ENCODE measurements at places on chromosomes 13 and 19. TPM values are rescaled to one million over a fixed set of nuclear protein-coding genes. Genes with fewer than 3 reads are reported as not detected.

KIR2DL1 gene
- not detected for total RNA-seq

- no peak for DNase-seq
Observed at GRCh38 chr13:80618781-80619180, 277.9 kb upstream of the SPRY2 start.

DNA sequence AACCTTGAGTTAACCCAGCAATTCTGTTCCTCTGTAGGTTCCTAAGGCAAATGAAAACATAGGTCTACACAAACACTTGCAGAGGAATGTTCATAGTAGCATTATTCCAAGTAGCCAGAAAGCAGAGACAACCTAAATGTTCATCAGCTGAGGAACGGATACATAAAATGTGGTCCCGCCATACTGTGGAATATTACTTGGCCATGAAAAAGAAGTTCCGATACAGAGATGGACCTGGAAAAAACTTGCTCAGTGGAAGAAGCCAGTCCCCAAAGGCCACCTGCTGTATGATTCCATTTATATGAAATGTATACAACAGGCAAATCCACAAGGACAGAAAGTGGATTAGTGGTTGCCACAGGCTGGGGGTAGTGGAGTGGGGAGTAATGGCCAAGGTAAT, 53.0 kb downstream of the ARHGEF18 start:
- no peak for DNase-seq

CRB3 gene
- not detected for total RNA-seq

CYP4F3 gene
- not detected for total RNA-seq

- DNase-seq: no peak
Observed at GRCh38 chr19:40800339-40800996, 1.5 kb downstream of the EGLN2 start.
